ENCODE measurements at places on chromosomes 12 and 14.

GRCh38 chr12:122403115-122403770, 19.2 kb downstream of the CLIP1 start:
- no peak for DNase-seq

DNA sequence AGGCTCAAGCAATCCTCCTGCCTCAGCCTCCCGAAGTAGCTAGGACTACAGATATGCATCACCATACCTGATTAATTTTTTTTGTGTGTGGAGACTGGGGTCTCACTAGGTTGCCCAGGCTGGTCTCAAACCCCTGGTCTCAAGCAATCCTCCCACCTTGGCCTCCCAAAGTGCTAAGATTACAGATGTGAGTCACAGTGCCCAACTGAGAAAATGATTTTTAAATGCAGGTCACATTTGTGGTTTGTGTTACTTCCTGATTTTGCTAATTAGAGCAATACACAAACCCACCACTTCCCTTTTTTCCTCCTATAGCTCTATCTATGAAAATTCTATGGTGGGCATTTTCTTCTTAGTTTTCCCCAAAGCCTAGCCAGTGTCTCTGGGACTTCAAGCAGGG, 45.5 kb upstream of the TMEM263 start:
- no peak for DNase-seq

DNA sequence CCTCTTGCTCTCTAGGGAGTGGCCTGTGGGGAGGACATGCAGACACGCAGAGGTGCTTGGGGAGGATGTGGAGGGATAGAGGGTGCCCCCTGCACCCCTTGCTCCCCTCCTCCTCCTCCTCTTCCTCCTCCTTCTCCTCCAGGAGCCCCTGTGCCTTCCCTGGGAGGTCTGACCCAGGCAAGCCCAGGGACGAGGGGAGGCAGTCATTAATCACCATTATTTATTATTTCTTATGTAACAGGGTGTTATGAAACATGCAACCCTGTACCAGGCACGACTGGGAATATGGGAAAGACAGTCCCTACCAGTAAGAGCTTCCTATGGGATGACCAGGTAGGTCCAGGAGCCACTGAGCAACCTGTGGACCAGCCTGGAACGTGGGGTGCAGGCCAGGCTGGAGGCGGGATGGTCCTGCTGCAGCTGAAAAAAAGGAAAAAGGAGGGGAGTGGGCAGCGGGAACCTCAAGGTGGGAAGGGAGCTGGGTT, 22.5 kb upstream of the PGF start:
- DNase-seq: no peak

DNA sequence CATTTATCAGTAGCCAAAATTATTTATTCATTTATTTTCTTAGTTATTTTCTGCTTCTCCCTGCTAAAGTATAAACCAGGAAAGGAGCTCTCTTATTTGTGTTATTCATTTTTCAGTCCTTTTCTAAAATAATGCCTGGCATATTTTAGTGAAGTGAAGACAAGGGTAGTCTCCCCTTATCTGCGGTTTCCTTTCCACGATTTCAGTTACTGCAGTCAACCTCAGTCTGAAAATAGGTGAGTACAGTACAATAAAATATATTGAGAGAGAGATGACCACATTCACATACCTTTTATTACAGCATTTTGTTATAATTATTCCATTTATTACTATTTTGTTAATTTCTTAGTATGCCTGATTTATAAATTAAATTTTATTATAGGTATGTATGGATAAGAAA, 57.6 kb downstream of the GPR137C start:
- DNase-seq: no peak

DNA sequence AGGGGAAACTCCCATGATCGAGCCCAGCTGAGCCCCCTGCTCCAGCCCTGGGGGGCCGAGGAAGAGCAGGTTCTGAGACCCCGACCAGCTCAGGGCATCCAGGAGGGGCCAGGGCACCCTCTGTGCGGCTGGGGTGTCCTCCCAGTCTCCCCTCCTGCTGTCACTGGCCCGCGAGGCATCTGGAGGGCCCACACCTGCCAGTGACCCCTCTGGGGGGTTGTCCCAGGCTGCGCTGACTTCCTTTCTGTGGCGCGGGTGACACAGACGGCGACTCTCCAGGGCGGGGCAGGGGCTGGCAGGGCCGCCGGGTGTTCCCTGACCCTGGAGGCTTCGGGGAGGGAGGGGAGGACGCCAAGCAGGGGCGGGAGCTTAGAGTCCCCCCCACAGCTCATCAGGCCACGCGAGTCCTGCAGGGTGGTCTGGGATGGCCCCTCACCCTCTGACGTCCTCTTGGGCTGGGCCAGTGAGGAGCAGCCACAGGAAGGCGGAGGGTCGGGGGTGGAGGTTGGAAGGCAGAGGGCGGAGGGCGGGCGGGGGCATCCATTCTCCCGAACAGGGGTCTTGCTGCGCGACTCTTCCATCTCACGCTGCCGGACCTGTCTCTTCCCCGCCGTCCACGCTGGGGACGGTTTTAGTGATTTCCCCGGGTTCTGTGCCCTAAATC, 38.6 kb upstream of the FBRSL1 start:
- no peak for DNase-seq

DNA sequence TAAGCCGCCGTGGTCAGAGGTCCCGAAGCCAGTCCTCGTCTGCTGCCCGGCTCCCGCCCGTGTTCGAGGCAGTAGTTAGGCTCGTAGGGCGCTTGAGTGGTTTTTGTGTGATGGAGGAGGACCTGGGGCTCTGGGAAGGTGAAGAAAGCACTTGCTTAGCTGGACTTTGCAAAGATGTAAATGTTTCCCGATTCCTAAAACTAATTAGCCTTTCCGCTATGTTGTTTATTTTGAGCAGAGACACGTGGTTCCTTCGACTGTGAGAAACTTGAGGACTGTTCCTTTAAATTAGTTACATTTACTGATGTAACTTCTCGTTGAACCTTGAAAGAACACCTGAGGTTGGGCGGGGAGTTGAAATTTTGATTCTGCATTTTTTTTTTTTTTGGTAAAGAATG, 33.9 kb downstream of the MIA2 start:
- DNase-seq: no peak

- no peak for DNase-seq
Measured at GRCh38 chr12:130953771-130954543, at the start of gene ADGRD1. ADGRD1 (plus strand) TSS chr12:130953907; CDS start chr12:130954466, 559 bp downstream.

DNA sequence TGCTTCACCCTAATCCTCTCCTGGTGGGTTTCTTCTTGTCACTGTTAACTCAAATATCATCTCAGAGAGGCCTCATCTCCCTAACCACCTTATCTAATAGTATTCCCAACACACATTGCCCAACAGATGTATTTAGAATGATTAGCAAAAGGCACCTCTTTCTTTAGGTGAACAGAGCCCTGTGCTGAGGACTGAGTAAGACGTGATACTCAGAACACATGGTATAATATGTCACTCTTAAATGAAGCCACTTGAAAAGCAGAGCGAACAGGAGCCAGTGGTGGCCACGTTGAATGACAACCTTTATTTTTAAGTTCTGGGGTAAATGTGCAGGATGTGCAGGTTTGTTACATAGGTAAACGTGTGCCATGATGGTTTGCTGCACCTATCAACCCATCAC, 1.5 kb upstream of the KSR2 start:
- DNase-seq: no peak

- no peak for DNase-seq
Measured at GRCh38 chr12:12715459-12716150, 1.6 kb upstream of the CDKN1B start.

GRCh38 chr14:43056106-43056505, 1449.4 kb downstream of the LRFN5 start:
- no peak for DNase-seq

- no peak for DNase-seq
Measured at GRCh38 chr14:96233661-96234060, 22.3 kb upstream of the BDKRB1 start.

DNA sequence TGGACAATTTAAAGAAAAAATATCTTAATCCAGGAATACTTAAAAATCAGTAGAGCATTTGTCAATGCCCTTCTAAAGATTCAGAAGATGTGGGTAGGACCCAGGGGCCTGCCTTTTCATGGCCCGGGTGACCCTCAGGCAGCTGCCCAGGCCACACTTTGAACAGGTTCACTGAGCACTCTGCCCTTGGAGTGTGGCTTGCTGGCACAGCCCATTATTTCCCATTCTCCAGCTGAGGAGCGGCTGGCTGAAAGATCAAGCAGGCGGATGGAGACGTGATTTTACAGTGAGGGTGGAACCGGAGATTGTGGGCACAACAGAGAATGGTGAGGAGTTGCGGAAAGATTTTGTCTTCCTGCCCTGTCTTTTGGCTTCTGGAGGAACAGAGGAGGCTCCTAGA, 7.1 kb upstream of the PRPH start:
- no peak for DNase-seq

GRCh38 chr12:126742241-126742641, 1524.7 kb upstream of the TMEM132C start:
- no peak for DNase-seq

DNA sequence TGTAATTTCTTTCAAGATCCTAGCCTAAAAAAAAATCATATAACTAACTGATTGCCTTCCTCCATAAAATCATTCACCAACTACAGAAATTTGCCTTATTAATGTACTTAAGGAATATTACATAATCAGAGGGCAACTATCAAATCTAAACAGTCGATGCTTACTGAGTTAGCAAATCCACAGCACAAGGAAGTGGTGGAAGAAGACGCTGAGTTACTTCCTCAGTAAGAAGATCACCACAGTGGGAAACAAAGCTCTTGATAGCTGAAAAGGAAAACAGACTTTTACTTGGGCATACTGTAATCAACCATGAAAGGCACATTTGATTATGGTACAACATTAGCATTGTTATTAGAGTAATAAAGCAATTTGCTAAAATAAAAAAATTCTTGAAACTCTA, 48.7 kb downstream of the HEATR5A start:
- no peak for DNase-seq

GRCh38 chr12:9341260-9341585, 133.0 kb upstream of the PZP start:
- no peak for DNase-seq
